AG09309 (cell line): ENCODE measurements at places on chromosomes 13 and 19.

GRCh38 chr19:13053761-13054625, 48.7 kb downstream of the LYL1 start:
- DNase-seq, result peak; percentile 83

- DNase-seq, result no peak
Measured at GRCh38 chr19:19021115-19021514, 12.2 kb downstream of the SUGP2 start.

- no peak for DNase-seq
Measured at GRCh38 chr13:94674609-94675348, 37.6 kb downstream of the SOX21 start.

GRCh38 chr19:15379999-15380647, 536 bp upstream of the AKAP8 start:
- DNase-seq, result no peak

- no peak for DNase-seq
Measured at GRCh38 chr19:279231-279630, 12.0 kb downstream of the PLPP2 start.

DNA sequence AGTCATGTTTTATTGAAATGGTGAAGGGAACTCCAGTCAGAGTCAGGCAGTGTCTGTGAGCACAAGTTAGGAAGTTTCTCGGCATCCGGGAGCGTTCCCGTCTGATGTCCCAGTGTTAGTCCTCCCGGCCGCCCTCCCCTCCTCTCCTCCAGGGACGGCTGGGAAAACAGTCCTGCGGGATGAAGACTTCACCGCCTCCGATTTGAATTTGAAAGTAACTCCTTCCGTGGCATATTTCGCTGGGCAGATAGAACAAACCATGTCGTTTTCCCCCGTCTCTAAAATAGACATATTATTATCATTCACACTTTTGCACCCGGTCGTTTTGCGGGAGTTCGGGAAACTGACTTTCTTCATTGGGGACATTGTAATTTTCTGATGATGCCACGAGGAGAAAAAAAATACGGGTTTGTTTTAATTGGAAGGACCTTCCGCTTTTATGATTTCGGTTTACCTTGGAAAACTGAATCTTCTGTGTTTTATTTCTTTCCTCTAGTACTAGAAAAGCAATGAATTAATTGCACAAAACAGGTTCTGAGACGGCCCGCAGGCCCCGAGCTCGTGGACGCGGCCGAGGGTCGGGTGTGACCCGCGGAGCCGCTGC, 76.6 kb downstream of the ZIC5 start:
- DNase-seq, result no peak

DNA sequence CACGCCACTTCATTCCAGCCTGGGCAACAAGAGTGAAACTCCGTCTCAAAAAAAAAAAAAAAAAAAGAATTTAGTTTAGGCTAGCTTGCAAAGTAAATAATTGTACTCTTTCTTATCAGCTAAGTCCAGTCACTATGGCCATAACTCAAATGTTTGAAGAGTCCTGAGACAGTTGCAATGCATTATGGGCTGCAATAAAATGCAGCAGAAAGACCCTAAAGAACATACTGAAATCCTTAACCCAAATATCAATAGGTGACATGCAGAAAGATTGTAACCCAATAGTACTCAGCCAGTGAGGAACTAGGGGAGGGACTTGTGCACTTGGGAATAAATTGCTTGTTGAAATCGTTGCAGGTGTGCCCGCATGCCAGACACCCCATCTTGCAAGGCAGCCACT, 20.9 kb upstream of the FFAR2 start:
- no peak for DNase-seq

- no peak for DNase-seq
Measured at GRCh38 chr19:13930402-13930801, 7.8 kb downstream of the PODNL1 start.

GRCh38 chr19:10797541-10798256, 38.3 kb downstream of the TMED1 start:
- no peak for DNase-seq

- DNase-seq, result no peak
Measured at GRCh38 chr13:27730191-27730590, 62.1 kb upstream of the GSX1 start.

- DNase-seq, result no peak
Measured at GRCh38 chr13:21443171-21443570, 15.9 kb downstream of the ZDHHC20 start.

DNA sequence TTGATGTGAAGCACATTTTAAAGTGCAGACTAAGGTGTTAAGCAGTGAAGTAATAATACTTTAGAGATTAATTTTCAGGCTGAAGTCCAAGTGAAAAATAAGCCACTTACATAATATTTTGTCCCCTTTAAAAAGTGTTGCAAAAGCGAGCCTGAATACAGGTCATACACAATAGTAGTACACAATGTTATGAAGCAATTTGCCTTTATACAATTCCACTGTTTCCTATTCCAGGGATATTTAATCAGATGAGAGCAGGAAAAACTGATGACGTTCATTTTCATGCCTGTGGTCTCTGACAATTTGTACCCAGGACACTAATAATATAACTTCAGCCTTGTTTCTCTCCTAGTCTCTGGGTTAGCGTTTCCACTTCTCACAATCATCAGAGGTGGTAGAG, 916.7 kb downstream of the PCDH9 start:
- no peak for DNase-seq

- no peak for DNase-seq
Measured at GRCh38 chr13:78430166-78430791, 173.1 kb downstream of the POU4F1 start.

DNA sequence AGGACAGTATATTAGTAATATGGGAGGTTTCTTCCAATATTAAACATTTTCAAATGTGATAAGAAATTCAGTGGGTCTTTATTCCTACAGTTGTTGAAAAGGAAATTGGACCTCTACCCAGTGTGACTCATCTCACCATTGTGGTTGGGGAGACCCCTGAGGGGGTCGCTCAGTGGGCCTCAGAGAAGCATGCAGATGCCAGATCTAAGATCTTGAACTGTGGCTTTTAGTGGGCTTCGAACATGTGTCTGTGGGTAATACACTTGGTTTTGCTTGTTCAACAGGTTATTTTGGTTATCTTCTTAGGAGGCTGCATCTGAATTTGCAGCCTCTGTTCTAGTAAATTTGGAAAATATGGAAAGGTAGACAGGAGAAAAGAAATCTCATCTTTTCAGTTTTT, 132.3 kb downstream of the PCCA start:
- no peak for DNase-seq

DNA sequence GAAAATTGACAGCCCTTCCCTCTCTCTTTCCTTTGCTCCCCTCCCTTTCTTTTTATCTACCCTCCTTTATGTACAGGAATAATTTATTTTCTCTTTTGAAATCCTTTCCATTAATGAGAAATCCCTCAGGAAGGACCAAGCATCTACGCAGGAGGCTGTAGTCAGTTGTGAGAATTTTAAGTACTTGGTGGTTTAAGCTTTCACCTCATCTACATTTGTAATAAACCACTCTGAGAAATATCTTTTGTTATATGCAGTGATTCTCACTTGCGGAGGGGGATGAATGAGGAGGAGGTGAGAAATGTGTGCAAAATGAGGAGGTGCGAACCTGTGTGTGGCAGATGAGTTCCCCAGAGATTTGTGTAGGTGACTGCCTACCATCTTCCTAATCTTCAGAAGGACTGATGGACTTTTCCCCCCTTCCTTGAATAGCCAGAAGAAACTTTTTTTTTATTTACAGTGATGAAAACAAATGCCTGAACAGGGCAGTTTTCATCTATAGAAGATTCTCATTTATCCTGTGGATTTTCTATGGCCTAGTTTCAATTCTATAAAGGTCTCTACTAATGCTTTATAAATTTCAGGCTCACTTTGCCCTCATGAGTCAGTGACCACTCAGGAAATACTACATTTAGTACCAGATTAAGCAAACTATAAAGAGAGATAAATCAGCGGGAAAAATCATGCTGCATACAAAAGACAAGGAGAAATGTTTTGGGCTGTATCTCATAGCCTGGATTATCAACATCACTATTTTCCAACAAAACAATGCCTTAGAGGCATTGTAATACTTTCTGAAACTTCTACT, 118.3 kb downstream of the LHFPL6 start:
- DNase-seq, result peak; percentile 66

DNA sequence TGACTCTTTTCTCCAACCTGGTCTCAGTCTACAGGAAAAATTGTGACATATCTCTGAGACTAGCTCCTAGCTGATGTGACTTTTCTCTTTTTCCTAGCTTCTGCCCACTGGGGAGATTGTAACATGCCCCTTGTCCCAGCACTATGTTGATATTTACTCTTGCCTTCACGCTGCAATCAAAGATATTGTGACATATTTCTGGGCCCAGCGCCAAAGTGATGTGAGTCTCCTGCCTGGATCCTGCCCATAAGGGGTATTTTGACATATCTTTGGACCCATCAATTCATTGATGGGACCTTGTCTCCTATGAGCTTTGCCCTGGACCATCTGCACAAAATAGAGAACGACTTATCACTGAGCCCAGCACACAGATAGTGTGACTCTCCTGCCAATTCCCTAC, 41.1 kb downstream of the ZNF729 start:
- no peak for DNase-seq

DNA sequence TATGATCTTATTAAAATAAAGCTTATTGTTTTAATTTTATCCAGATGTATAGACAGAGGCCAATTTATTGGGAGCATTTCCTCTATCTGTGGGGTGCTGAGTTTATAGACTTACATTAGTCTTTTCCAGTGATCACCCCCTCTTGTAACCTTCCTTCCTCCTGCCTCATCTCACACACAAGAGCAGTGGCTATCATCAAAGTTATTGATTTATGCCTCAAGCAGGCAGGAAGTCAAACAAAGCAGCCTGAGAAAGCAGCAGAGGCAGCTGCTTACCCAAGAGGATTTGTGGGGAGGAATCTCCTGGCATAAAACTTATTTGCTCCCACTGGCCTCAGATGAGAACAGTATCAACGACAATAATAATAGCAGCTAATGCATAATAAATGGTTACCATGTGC, 26.3 kb upstream of the DCLK1 start:
- no peak for DNase-seq

DNA sequence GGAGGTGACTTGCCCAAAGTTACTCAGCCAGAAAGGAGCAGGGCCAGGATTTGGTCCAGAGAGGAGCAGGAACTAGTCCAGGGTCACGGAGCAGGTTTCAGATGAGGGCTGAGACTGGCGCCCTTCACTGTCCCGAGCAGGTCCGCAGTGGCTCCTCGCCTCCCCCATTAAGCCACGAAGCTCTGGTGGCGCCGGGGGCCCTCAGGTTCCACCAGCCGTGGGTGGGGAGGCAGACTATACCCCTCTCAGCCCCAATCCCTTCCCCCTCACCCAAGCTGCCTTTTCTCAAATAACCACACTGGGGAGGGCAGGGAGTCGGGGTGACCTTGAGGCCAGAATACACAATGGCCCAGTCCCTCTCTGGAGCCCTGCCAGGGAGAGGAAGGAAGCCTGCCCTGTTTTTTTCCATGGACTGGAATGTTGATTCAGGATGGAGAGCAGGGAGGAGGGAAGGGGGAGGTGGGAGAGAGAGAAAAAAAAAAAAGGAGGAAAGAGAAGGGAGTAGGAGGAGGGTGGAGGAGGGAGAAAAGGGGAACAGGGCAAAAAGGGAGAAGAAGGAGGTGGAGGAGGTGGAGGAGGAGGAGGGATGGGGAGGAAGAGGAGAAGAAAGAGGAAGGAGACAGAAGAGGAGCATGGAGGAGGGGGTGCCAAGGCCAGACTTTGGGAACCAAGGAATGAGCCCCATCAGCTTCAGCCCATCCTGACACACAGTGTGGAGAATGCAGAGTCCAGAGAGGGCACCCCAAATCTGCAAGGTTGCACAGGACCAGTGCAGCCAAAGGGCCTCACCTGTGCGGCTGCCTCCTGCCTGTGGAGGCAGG, 19.7 kb downstream of the CEACAM16 start:
- no peak for DNase-seq

- DNase-seq, result no peak
Measured at GRCh38 chr19:38270587-38271167, 6.3 kb downstream of the SPINT2 start.

GRCh38 chr19:15323496-15324235, 8.7 kb downstream of the BRD4 start:
- no peak for DNase-seq
